OCI-LY7 (cell line): ENCODE measurements at places on chromosomes 2 and 18. TPM values are rescaled to one million over a fixed set of nuclear protein-coding genes. Genes with fewer than 3 reads are reported as not detected.

The HAAO gene
- total RNA-seq: not detected in 2 replicates

The SLC9A4 gene
- total RNA-seq: 0.10 and 0.22 TPM in 2 replicates

The UPP2 gene
- not detected in 2 replicates for total RNA-seq

The GPR155 gene
- total RNA-seq: 0.96 and 1.9 TPM in 2 replicates

The WDR35 gene
- total RNA-seq: 1.5 and 2.2 TPM in 2 replicates

The RESP18 gene
- not detected in 2 replicates for total RNA-seq

The MROH2A gene
- not detected in 2 replicates for total RNA-seq

The LNPK gene
- 34.7 and 38.3 TPM in 2 replicates for total RNA-seq

The DSC3 gene
- not detected in 2 replicates for total RNA-seq

The NPAS2 gene
- not detected in 2 replicates for total RNA-seq

The IL37 gene
- 0.63 TPM in 1 of 2 replicates, not detected in the other for total RNA-seq

The KLHL41 gene
- total RNA-seq: not detected in 2 replicates

The EPHA4 gene
- 0.23 TPM in 1 of 2 replicates, not detected in the other for total RNA-seq

The MOGAT1 gene
- not detected in 2 replicates for total RNA-seq

The SAG gene
- not detected in 2 replicates for total RNA-seq

The ADNP2 gene
- 14.9 and 16.2 TPM in 2 replicates for total RNA-seq

The NPHP1 gene
- total RNA-seq: 1.2 and 2.0 TPM in 2 replicates

The HOXD4 gene
- not detected in 2 replicates for total RNA-seq

The COA5 gene
- 32.8 and 33.6 TPM in 2 replicates for total RNA-seq

The PCARE gene
- not detected in 2 replicates for total RNA-seq

The LDLRAD4 gene
- 26.2 and 31.6 TPM in 2 replicates for total RNA-seq

The FBLN7 gene
- 0.25 TPM in 1 of 2 replicates, not detected in the other for total RNA-seq

The APCDD1 gene
- total RNA-seq: not detected in 2 replicates

The SKA1 gene
- 29.2 and 31.1 TPM in 2 replicates for total RNA-seq

The SLC8A1 gene
- total RNA-seq: 3.6 and 4.7 TPM in 2 replicates

The ASPRV1 gene
- total RNA-seq: 0.77 and 1.3 TPM in 2 replicates

The ARPC2 gene
- total RNA-seq: 512 and 545 TPM in 2 replicates

The COPS7B gene
- 76.6 and 86.8 TPM in 2 replicates for total RNA-seq

The HOXD8 gene
- total RNA-seq: not detected in 2 replicates

The MC5R gene
- not detected in 2 replicates for total RNA-seq

The ZNF2 gene
- total RNA-seq: 3.4 and 3.7 TPM in 2 replicates

The LRRTM1 gene
- total RNA-seq: not detected in 2 replicates

The NAT8 gene
- total RNA-seq: not detected in 2 replicates

The DPP4 gene
- total RNA-seq: not detected in 2 replicates

The GPC1 gene
- total RNA-seq: 3.0 and 4.0 TPM in 2 replicates

The PDE11A gene
- total RNA-seq: not detected in 2 replicates

The TCF23 gene
- total RNA-seq: 0.25 TPM in 1 of 2 replicates, not detected in the other

The KCNJ3 gene
- total RNA-seq: not detected in 2 replicates

The GKN2 gene
- total RNA-seq: not detected in 2 replicates

The UGT1A8 gene
- not detected in 2 replicates for total RNA-seq

The RTKN gene
- total RNA-seq: 5.4 and 7.7 TPM in 2 replicates

The MARCHF4 gene
- not detected in 2 replicates for total RNA-seq

The LIPG gene
- total RNA-seq: not detected in 2 replicates

The GCC2 gene
- total RNA-seq: 43.9 and 51.1 TPM in 2 replicates

The GALR1 gene
- not detected in 2 replicates for total RNA-seq

The CYP27C1 gene
- total RNA-seq: not detected in 2 replicates

The CAPG gene
- 7.9 and 8.1 TPM in 2 replicates for total RNA-seq
